Stimulated activated CD4-positive, alpha-beta T cell treated with anti-CD3 and anti-CD28 coated beads, Interleukin-12 subunit alpha, Interleukin-12 subunit beta, amount 100 ng/mL, for 4 hours (primary cell): ENCODE measurements at places on chromosomes 6 and 20.
A peak's percentile ranks its signal among the peaks of the same experiment; 100 is the strongest.

- DNase-seq: no peak
These were observed 22.6 kb upstream of the HLA-DQB2 start for GRCh38 chr6:32785781-32786533.

GRCh38 chr6:98946879-98947410, 801 bp downstream of the FBXL4 start:
- DNase-seq: peak; percentile 23

GRCh38 chr20:10537850-10538480, 102.9 kb downstream of the SLX4IP start:
- no peak for DNase-seq

GRCh38 chr6:16967470-16967817, 134.4 kb upstream of the STMND1 start:
- DNase-seq: no peak

- DNase-seq: no peak
These were observed 7.6 kb downstream of the RIPOR2 start for GRCh38 chr6:24927985-24928745.

GRCh38 chr6:22413681-22414311, 117.0 kb upstream of the PRL start:
- no peak for DNase-seq
